ENCODE measurements at places on chromosomes 6 and 20.

GRCh38 chr6:11774426-11774825 is 4.2 kb downstream of the ADTRP start:
- no peak for DNase-seq

GRCh38 chr20:50267041-50267865 is 76.6 kb downstream of the CEBPB start:
- no peak for DNase-seq

- DNase-seq: no peak
These were observed 133.0 kb upstream of the TRAF3IP2 start for GRCh38 chr6:111738631-111739030.

DNA sequence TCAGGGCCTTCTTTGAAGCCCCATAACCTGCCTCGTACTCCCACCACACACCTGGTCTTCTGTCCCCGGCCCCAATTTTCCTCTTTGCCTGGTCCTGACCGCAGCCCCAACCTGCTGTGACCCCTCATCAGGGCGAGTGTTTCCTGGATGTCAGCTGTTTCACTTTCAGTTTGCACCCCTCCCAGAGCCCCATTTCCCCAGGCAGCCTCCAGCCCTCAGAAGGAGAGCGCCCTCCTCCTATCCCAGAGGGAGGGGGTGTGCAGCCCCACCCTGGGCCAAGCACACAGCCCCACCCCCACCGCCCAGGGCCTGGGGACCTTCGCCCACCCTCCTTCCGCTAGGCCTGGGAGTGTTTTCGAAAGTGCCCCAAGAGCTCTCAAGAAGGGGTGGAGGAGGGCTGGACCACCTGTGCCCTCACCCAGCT is 1.5 kb downstream of the BAK1 start:
- DNase-seq: no peak

GRCh38 chr20:3651204-3651962 is 11.8 kb downstream of the GFRA4 start:
- DNase-seq: no peak

GRCh38 chr6:155521719-155522118 is 66.1 kb upstream of the NOX3 start:
- DNase-seq: no peak
